Activated T-helper 17 cell treated with anti-CD3 and anti-CD28 coated beads, Interleukin-2, amount 50 U/mL, for 72 hours (primary cell): ENCODE measurements at places on chromosomes 16 and 17. TPM values are rescaled to one million over a fixed set of nuclear protein-coding genes. Genes with fewer than 3 reads are reported as not detected.

The PLEKHM1 gene
- 31.2 TPM for total RNA-seq

The GGNBP2 gene
- 84.2 TPM for total RNA-seq

DNA sequence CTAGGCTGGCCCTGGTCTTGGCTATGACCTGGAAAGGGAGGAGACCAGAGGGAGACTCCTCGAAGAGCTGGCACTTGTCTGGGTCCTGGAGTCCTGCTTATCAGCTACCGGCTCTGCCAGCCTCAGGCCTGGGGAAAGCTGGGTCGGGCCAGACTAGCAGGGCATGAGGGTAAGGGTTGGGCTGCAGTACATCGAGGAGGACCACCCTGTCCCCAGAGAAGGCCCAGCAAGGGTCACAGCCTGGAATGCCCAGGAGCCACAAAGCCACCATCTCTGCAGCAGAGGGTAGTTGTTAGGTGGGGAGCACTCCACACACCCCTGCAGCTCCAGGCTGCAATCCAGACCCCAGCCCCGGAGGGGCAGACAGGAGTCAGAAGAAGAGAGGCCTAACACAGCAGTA is 54.0 kb downstream of the SLC6A2 start:
- ATAC-seq: no peak

GRCh38 chr16:24051125-24051524 is 205.0 kb upstream of the CACNG3 start:
- no peak for ATAC-seq

DNA sequence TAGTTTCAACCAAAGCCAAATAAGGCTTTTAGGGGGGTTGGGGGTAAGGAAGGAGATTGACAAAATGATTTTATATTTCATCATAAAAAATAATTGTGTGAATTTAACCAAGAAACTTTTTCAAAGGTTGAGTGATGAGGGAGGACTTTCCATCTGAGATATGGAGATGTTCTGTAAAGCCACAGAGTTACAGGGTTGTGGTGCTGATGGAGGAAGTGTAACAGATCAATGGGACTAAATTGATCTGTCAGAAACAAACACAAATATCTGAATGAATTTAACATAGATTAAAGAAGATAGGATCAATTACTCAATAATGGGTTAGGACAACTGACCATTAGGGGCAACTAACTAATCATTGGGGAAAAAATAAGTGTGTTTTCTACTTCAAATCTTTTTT is 14.2 kb upstream of the PIK3R5 start:
- no peak for ATAC-seq
